Epithelial cell of esophagus (primary cell): ENCODE measurements at places on chromosomes 12 and 14.
A peak's percentile ranks its signal among the peaks of the same experiment; 100 is the strongest.

DNA sequence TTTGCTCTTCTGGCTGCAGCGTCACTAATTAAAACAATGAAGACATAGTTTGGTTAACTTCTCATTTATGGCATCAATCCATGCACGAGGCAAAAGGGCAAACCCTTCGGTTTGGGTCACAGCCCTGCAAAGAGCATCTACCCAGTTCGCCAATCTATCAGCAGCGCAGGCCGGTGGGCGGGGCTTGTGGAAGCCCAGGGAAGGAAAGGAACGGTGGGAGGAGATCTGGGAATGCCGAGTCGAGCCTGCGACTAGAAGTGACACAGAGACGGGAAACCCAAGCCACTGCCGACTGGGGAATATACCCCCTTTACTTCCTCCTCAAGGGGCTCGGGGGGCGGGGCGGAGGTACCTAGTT, 466 bp downstream of the KICS2 start:
- DNase-seq: peak; percentile 86

GRCh38 chr12:10612984-10613348, 443 bp downstream of the MAGOHB start:
- no peak for DNase-seq

DNA sequence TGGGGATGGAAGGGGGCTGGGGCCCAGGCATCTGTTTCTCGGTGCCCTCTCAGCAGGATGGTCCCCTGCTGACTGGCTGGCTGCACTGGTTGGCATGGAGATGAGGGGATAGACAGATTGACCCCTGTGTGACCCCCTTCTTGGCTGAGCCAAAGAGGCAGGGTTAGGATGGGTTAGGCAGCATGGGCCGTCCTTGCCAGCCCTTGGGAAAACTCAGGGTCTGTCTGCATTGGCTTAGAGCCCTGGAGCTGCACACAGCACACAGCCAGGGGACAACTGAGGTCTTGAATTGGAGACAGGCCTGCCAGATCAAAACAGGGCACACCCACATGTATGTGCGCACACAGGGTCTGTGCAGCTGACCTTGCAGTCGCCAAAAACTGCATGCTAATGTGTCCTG, 11.2 kb upstream of the LRP1-AS start:
- no peak for DNase-seq

- no peak for DNase-seq
Observed at GRCh38 chr12:58566599-58566998, 353.7 kb downstream of the LRIG3 start.

GRCh38 chr14:49982501-49982951, 89.6 kb downstream of the ARF6 start:
- DNase-seq: no peak

GRCh38 chr14:50875359-50876070, 3.7 kb downstream of the ABHD12B start:
- DNase-seq: no peak
